CD4-positive, alpha-beta T cell treated with Interleukin-4 for 1 hour (primary cell): ENCODE measurements at places on chromosomes 13 and 19.

GRCh38 chr13:24293746-24294145, 15.6 kb upstream of the C1QTNF9 start:
- no peak for DNase-seq

GRCh38 chr13:46799139-46799538, 2.2 kb upstream of the ESD start:
- DNase-seq = no peak

DNA sequence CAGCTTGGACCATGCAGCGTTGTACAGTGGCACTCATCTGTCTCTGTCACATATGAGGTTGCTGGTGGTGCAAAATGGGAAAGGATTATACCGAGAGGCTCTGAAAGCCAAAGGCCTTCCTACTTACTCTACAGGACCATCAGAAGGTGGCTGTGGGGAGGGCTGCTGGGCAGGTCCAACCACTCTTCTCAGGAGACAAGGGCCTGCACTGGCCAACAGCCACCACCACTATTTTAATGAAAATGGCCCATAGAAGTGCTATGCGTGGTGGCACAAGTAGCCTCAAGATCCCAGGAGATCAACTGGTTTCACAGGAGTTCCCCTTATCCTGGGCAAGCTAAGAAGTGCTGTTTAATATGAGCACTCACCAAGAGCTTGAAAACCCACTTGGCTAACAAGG, 52.3 kb downstream of the MRPL57 start:
- DNase-seq = no peak

DNA sequence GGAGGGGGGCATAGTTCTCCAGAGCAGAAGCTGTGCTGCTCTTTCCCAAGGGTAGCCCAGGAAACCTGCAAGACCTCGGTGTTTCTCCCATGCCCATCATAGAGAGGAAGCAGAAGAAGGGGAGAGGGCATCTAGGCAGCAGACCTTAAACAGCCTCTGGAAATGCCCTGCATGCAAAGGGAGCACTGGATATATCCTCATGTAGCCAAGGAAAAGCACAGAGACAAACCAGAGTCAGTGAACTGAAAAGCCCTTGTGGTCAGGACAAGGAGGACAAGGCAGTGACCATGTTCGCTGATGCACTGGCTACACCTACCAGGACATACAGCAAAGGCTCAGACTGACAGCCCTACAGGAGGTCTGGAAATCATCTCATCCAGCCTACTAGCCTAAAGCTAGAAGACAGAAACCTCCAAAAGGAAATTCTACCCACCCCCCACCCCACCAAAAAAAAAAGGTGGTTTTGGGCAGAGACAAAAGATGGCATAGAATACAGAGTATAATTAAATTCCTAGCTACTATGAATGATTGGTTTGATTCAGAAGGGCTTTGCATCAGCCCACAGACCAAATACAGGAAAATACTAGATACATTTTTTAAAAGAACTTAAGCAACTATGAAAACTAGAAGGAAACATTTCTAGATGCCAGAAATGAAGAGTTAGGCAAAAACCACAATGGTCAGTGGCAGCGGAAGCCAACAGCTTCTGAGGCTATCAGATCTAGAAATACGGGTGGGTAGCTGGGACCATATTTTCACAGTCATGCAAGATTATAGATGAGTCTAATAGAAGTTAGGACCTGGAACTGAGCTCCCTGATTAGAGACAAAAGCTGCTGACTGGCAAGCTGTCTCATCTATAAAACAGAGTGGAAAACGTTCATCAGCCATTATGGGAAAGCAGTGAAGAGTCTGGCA, 4.4 kb upstream of the TBC1D4 start:
- no peak for DNase-seq

GRCh38 chr13:95957331-95957730, 95.9 kb downstream of the UGGT2 start:
- no peak for DNase-seq

GRCh38 chr13:23433171-23434153, at the start of gene SACS:
Gene SACS, minus strand, starts transcription at chr13:23433702. Its CDS starts 22,463 bp downstream, at chr13:23411239.
- no peak for DNase-seq

DNA sequence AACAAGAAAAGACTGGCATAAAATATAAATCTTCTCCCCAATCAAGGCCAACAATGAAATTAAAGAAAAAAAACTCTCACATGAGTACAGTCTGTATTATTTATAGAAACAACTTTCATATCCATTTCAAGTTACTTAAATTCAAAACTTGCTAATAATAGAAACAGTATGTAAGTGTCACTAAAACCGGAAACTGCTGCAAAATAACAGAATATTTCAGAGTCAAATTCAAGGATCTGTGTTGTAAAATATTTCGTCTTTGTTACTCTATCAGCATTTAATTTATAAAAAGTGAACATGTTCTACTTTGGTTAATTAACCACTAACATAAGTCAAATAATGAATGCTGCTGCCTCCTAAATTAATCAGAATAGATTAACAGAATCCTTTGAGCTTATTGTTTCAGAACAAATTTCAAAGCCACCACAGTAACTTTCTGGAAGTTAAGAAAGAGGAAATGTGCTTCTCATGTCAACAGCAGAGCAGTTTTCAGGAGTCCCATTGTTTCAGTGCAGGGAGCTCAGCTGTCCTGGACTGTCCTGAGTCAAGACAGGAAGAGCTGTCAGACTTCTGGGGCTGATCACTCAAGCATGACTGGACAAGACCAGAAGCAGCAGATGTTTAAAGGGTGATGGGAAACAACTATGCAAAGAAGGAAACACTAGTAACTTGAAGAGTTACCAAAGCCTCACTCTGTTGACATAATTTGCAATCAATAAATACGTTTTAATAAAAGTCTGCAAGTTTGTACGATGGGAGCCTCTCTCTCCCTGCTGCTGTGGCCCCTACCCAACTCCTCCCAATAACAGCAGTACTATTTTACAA, 76.9 kb downstream of the FOXO1 start:
- DNase-seq = no peak
